ENCODE measurements at places on chromosomes 2 and 18. TPM values are rescaled to one million over a fixed set of nuclear protein-coding genes. Genes with fewer than 3 reads are reported as not detected.

Gene AOX1
- 64.5 TPM for total RNA-seq

Gene REEP1
- total RNA-seq: 36.3 TPM

Gene EHD3
- total RNA-seq: 28.8 TPM

Gene PRKAG3
- total RNA-seq: 0.19 TPM

Gene IMP4
- total RNA-seq: 44.3 TPM

Gene NTSR2
- not detected for total RNA-seq

Gene FKBP1B
- total RNA-seq: 5.9 TPM

Gene MSTN
- 0.48 TPM for total RNA-seq

Gene EVX2
- total RNA-seq: not detected

Gene COL4A4
- total RNA-seq: 14.1 TPM

Gene CYP27C1
- total RNA-seq: 0.16 TPM

Gene RALB
- 55.0 TPM for total RNA-seq

Gene CLEC4F
- total RNA-seq: not detected

Gene DSEL
- total RNA-seq: 17.4 TPM

GRCh38 chr2:200665626-200666453 lies 80.0 kb downstream of the AOX1 start:
- peaks cover under 1% of the 10 kb centered on the region for H3K36me3 ChIP-seq
- H3K27ac ChIP-seq: no peak overlapping the region
- no peaks in the 10 kb centered on the region for H3K27me3 ChIP-seq
- no peaks in the 10 kb centered on the region for H3K4me1 ChIP-seq

DNA sequence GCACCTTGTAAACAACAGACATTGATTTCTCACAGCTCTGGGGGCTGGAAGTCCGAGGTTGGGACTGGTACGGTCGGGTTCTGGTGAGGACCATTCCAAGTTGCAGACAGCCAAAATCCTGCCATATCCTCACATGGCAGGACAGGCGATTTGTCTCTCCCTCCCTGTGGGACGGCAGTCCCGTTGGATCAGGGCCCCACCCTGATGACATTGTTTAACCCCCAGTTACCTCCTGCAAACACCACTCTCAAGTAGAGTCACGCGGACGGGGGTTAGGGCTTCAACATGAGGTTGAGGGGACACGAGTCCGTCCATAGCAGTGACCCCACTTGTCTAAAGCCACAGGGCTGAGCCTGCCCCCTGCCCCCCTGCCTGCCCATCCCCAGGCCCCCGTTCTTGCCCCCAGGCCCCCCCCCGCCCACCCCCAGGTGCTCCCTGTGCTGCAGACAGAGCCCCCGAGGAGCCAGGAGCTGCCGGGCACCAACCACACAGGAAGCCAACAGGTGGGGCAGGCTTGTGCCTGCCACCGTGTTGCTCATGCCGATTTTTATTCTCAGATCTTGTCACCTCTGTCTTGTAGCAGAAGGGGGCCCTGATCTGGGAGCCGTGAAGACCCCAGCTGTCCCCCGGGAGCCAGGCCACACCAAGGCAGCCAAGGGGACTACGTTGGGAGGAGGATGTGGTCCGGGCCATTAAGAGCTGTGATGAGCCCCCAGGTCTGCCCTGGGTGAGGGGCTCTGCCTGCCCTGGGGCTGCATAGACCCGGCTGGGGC lies 82.2 kb downstream of the NFATC1 start:
- H3K36me3 ChIP-seq: no peaks in the 10 kb centered on the region
- DNase-seq: peak; percentile 51
- no peaks in the 10 kb centered on the region for H3K4me1 ChIP-seq

- no peaks in the 10 kb centered on the region for H3K27me3 ChIP-seq
- DNase-seq: peak; percentile 32
- no peak overlapping the region for H3K27ac ChIP-seq
Measured at GRCh38 chr2:85394976-85395375, 15.2 kb downstream of the CAPG start.

DNA sequence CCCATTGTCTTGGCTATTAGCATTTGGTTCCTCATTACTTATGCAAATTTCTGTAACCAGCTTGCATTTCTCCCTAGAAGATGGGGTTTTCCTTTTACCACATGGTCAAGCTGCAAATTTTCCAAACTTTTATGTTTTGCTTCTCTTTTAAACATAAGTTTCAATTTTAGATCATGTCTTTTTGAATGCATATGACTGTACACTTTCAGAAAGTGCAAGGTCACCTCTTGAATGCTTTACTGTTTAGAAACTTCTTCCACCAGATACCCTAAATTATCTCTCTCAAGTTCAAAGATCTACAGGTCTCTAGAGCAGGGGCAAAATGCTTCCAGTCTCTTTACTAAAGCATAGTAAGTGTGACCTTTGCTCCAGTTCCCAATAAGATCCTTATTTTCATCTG lies 837.6 kb upstream of the NXPH2 start:
- H3K4me3 ChIP-seq: no peak overlapping the region
- H3K27ac ChIP-seq: no peak overlapping the region
- no peaks in the 10 kb centered on the region for H3K4me1 ChIP-seq
- no peaks in the 10 kb centered on the region for H3K27me3 ChIP-seq
- no peaks in the 10 kb centered on the region for H3K36me3 ChIP-seq

- no peak for DNase-seq
- no peaks in the 10 kb centered on the region for H3K4me1 ChIP-seq
- no peak overlapping the region for H3K4me3 ChIP-seq
- no peak overlapping the region for H3K27ac ChIP-seq
- H3K36me3 ChIP-seq: peaks cover 5% of the 10 kb centered on the region
Measured at GRCh38 chr2:214724741-214725140, 84.7 kb downstream of the BARD1 start.

GRCh38 chr2:1350111-1350510 lies 63.2 kb upstream of the TPO start:
- no peak overlapping the region for H3K4me3 ChIP-seq
- H3K4me1 ChIP-seq: no peaks in the 10 kb centered on the region
- no peaks in the 10 kb centered on the region for H3K36me3 ChIP-seq
- H3K27me3 ChIP-seq: no peaks in the 10 kb centered on the region
- DNase-seq: no peak

DNA sequence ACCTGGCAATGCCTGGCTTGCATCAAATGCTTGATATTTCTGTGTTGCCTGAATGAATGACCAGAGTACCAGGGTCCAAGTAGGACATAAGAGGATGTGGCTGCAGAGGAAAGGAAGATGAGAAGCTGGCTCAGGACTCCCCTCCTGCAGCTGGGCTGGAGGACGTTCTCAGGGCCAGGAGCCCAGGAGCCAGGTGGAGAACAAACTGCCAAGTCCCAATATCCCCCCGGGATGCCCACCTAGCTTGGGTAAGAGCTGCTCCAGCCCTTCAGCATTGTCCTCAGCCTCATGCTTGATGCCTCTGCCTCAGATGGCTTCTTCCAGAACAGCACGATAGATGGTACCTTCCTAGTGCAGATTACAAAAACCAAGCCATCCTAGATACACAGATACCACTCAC lies 8.6 kb upstream of the ATP6V1B1 start:
- H3K4me1 ChIP-seq: no peaks in the 10 kb centered on the region
- H3K4me3 ChIP-seq: no peak overlapping the region
- H3K27ac ChIP-seq: no peak overlapping the region
- H3K36me3 ChIP-seq: no peaks in the 10 kb centered on the region
- H3K27me3 ChIP-seq: no peaks in the 10 kb centered on the region
- no peak for DNase-seq

- no peak overlapping the region for H3K4me3 ChIP-seq
- no peaks in the 10 kb centered on the region for H3K27me3 ChIP-seq
- no peaks in the 10 kb centered on the region for H3K36me3 ChIP-seq
- no peaks in the 10 kb centered on the region for H3K4me1 ChIP-seq
- peak; percentile 74 for DNase-seq
Measured at GRCh38 chr2:232900811-232901735, 31.0 kb downstream of the SNORC start.

DNA sequence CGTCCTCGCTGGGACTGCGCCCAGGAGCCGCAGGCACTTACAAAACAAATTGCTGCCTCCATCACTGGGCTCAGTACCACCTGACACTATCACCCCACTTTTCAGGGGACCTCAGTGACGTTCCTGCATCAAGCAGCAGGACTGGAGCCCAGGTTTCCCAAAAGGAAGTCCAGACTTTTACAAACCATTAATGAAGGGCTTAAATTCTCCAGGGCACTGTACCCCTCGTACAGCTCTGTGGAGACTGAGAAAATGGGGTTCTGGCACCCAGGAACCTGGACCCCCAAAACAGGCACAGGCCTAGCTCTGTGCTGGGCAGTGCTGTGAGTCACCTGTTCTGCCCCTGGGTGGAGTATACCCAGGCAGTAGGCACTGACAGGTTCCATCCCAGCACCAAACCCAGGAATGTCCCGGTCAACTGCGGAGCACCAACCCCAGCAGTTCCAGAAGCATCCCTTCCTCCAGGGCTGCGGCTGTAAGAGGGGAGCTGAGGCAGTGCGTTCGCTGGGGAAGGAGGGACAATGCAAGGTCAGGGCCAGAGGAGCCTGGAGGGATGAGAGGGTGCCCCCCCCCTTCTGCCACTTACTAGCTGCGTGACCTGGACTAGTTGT lies 24.6 kb upstream of the NOTO start:
- H3K36me3 ChIP-seq: no peaks in the 10 kb centered on the region
- H3K4me1 ChIP-seq: no peaks in the 10 kb centered on the region
- no peak for DNase-seq
- H3K27ac ChIP-seq: no peak overlapping the region
- no peak overlapping the region for H3K4me3 ChIP-seq
- no peaks in the 10 kb centered on the region for H3K27me3 ChIP-seq

DNA sequence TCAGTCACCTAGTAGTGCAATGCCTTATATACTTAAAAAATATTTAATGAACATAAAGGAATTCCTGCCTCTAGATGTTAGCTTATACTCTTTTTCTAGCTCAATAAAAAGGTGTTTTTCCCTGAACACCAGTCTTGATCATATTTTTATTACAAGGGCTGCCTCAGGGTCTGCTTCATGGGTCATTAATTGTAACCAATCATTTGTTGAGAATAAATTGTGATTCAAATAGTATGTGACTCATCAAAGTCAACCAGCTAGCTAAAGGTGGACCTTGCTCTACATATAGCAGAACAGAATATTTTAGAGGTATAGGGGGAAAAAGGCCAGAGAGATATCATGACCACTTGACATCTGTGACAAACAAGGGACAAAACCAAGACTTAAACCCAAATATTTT lies 114.0 kb downstream of the PIK3C3 start:
- H3K27ac ChIP-seq: no peak overlapping the region
- no peak overlapping the region for H3K4me3 ChIP-seq
- H3K36me3 ChIP-seq: peaks cover 9% of the 10 kb centered on the region

DNA sequence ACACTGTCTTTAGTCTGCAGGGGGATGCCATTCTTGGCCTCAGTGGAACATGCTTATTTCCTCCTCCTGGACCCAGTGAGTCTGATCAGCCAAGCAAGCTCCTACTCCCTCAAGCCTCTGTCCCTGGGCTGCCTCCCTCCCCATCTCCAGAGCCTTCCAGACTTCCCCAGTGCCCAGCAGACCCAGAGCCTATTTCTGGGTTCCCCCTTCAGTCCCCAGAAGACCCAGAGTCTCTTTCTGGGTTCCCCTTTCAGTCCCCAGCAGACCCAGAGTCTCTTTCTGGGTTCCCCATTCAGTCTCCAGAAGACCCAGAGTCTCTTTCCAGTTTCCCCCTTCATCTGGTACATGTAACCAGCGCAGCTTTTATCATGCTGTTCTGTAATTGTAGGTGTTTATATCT lies 17.0 kb upstream of the PKDCC start:
- no peaks in the 10 kb centered on the region for H3K36me3 ChIP-seq
- no peaks in the 10 kb centered on the region for H3K4me1 ChIP-seq
- no peak overlapping the region for H3K4me3 ChIP-seq
- DNase-seq: no peak
- H3K27ac ChIP-seq: no peak overlapping the region

- no peak overlapping the region for H3K4me3 ChIP-seq
- H3K4me1 ChIP-seq: no peaks in the 10 kb centered on the region
- no peaks in the 10 kb centered on the region for H3K27me3 ChIP-seq
- no peak for DNase-seq
- H3K36me3 ChIP-seq: no peaks in the 10 kb centered on the region
Measured at GRCh38 chr2:108240966-108241365, 1.2 kb downstream of the SULT1C3 start.

GRCh38 chr2:225052703-225053102 lies 10.4 kb upstream of the DOCK10 start:
- no peaks in the 10 kb centered on the region for H3K27me3 ChIP-seq
- no peak for DNase-seq
- peaks cover 2% of the 10 kb centered on the region for H3K4me1 ChIP-seq
- no peak overlapping the region for H3K4me3 ChIP-seq

DNA sequence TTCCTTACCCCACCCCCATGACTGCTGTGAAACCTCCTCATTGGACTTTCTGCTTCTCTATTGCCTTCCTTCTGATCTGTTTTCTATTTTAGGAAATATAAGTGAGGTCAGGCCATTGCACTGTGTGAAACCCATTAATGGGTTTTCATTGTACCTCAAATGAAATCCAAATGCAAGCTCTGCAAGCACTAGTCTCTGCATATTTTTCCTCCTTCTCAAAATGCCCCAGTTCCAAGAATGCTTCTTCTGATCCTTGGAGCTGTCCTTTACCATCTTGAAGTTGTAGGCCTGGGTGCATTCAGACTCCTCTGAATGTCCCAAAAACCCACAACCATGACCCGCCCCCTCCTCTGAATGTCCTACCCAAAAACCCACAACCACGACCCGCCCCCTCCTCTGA lies 8.2 kb downstream of the IL1A start:
- no peaks in the 10 kb centered on the region for H3K4me1 ChIP-seq
- H3K27me3 ChIP-seq: no peaks in the 10 kb centered on the region
- H3K36me3 ChIP-seq: no peaks in the 10 kb centered on the region

- DNase-seq: peak; percentile 64
- H3K4me3 ChIP-seq: no peak overlapping the region
- H3K27me3 ChIP-seq: no peaks in the 10 kb centered on the region
Measured at GRCh38 chr2:120834206-120834605, 98.5 kb downstream of the GLI2 start.

DNA sequence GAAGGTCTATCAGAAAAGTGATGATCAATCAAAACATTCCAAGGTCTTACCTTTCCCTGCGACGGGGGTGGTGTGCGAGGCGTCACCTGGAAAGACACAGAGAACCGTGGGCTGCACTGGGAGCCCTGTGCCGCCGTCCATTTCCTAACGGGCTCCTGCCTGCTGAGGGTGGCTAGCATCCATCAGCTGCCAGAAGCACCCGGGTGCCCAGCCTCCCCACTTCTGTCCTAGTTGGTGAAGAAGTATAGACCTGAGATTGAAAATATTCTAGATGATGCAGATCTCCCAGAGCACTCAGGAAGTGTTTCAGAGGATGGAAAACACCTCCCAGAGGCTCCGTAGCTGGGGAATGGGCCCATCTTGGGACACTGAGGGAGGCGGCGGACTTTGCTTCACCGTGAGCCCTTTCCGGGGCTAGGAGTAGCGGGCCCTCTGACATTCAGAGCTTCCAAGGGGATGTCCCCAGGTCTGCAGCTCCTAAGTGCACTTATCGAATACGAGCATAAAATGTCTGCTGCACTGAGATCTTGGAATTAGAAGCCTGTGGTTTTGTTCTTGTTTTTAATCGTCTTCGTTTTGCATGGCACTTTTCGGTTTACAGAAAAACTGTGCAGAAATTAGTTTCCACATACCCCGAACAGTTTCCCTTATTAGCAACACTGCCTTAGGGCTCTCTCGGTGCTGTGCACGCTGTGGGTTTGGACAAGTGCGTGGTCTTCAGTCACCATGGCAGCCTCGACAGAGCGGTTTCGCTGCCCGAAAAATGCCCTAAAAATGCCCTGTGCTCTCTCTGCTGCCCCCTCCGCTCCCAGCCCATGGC lies 143.5 kb downstream of the MBP start:
- no peaks in the 10 kb centered on the region for H3K27me3 ChIP-seq
- H3K36me3 ChIP-seq: no peaks in the 10 kb centered on the region
- no peak for DNase-seq
- no peak overlapping the region for H3K4me3 ChIP-seq
- no peaks in the 10 kb centered on the region for H3K4me1 ChIP-seq

- no peak overlapping the region for H3K4me3 ChIP-seq
- DNase-seq: no peak
- H3K27ac ChIP-seq: peak overlapping the region; percentile 5
- no peaks in the 10 kb centered on the region for H3K36me3 ChIP-seq
- no peaks in the 10 kb centered on the region for H3K4me1 ChIP-seq
Measured at GRCh38 chr18:10400534-10401307, 53.7 kb upstream of the APCDD1 start.

All from aorta (tissue), 5 donors.